ENCODE measurements at places on chromosomes 3 and 15. TPM values are rescaled to one million over a fixed set of nuclear protein-coding genes. Genes with fewer than 3 reads are reported as not detected.

Gene PTH1R
- not detected for total RNA-seq

Gene CYP8B1
- not detected for total RNA-seq

Gene GMPS
- total RNA-seq = 71.7 TPM

Gene EPB42
- total RNA-seq = not detected

Gene LINGO1
- not detected for total RNA-seq

DNA sequence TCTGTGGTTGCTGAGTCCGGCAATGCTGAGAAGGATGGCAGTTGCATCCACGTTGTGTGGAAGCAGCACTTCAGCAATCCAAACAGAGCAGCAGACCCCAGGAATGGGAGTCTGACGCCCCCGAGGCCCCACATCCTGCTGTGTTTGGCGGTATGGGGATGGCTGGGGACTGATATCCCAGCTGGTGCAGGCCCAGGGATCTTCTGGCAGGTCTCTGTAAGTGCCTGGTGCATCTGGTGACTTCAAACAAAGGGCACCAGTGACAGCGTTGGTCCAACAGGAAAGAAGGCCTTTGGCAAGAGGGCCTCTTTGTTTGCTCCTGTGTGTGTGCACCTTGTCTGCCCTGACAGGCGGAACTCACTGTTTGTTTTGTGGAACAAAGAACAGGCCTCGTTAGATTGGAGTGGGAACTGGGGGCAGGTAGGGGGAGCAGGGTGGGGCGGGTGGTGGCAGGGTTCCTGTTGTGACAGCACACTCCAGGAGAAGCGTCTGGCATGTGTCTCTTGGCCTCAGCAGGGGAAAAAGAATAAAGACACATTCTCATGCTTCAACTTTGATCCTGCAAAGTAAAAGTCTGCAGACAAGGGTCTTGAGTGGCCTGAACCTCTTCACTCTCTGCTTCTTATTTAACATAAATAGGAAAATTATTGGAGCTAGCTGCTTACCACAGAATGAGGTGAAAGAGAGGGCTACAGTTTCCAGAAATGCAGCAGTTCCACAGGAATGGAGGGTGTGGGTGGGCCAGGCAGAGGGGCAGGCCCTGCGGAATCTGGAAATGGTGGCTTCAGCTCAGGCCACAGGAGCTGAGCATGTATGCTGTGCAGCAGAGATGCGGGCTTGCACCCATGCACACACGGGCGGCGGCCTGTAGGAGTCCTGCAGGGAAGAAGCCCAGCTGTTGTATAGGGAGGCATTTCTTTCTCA, 94.5 kb upstream of the MYZAP start:
- no peak overlapping the region for H3K4me3 ChIP-seq
- no peak for DNase-seq
- no peak overlapping the region for H3K27ac ChIP-seq
- no peaks in the 10 kb centered on the region for H3K27me3 ChIP-seq

DNA sequence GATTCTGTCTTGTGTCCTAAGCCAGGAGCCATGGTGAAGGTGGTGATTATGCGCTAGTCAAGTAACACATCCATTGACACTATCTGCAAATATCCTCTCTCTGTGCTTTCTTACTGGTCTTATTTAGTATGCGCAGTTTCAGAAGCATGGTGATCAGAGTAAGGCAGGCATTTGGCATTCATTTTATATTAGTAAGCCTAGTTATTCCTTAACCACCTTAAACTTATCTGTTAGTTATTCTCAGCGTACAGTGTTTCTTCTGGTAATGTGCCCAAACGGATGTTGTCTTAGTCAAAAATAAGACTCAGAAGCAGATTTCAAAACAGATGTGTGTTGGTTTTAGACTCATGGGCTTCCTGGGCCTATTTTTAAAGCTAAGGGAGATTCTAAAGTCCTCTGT, 329.2 kb downstream of the GRM7 start:
- H3K36me3 ChIP-seq = no peaks in the 10 kb centered on the region
- no peak overlapping the region for H3K4me3 ChIP-seq
- H3K4me1 ChIP-seq = no peaks in the 10 kb centered on the region

DNA sequence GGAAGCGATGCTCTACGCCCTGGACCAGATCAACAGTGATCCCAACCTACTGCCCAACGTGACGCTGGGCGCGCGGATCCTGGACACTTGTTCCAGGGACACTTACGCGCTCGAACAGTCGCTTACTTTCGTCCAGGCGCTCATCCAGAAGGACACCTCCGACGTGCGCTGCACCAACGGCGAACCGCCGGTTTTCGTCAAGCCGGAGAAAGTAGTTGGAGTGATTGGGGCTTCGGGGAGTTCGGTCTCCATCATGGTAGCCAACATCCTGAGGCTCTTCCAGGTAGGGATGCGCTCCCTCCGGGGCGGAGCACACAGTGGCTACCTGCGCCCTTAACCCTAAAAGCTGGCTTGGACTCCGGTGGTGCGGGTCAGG, 698 bp downstream of the GRM7 start:
- no peak overlapping the region for H3K27ac ChIP-seq
- no peaks in the 10 kb centered on the region for H3K27me3 ChIP-seq
- no peaks in the 10 kb centered on the region for H3K4me1 ChIP-seq
- H3K36me3 ChIP-seq = no peaks in the 10 kb centered on the region
- no peak for DNase-seq
- no peak overlapping the region for H3K4me3 ChIP-seq

GRCh38 chr3:106824856-106825255, 552.4 kb upstream of the CCDC54 start:
- H3K4me3 ChIP-seq = no peak overlapping the region
- peaks cover 42% of the 10 kb centered on the region for H3K4me1 ChIP-seq

- no peaks in the 10 kb centered on the region for H3K36me3 ChIP-seq
- H3K27ac ChIP-seq = no peak overlapping the region
- no peaks in the 10 kb centered on the region for H3K27me3 ChIP-seq
- no peak for DNase-seq
Observed at GRCh38 chr3:177370246-177370822, 173.1 kb upstream of the TBL1XR1 start.

- H3K36me3 ChIP-seq = peaks cover 26% of the 10 kb centered on the region
- H3K27ac ChIP-seq = no peak overlapping the region
- no peaks in the 10 kb centered on the region for H3K27me3 ChIP-seq
- no peak overlapping the region for H3K4me3 ChIP-seq
- H3K4me1 ChIP-seq = no peaks in the 10 kb centered on the region
Observed at GRCh38 chr3:197878427-197878826, 71.6 kb upstream of the RPL35A start.

DNA sequence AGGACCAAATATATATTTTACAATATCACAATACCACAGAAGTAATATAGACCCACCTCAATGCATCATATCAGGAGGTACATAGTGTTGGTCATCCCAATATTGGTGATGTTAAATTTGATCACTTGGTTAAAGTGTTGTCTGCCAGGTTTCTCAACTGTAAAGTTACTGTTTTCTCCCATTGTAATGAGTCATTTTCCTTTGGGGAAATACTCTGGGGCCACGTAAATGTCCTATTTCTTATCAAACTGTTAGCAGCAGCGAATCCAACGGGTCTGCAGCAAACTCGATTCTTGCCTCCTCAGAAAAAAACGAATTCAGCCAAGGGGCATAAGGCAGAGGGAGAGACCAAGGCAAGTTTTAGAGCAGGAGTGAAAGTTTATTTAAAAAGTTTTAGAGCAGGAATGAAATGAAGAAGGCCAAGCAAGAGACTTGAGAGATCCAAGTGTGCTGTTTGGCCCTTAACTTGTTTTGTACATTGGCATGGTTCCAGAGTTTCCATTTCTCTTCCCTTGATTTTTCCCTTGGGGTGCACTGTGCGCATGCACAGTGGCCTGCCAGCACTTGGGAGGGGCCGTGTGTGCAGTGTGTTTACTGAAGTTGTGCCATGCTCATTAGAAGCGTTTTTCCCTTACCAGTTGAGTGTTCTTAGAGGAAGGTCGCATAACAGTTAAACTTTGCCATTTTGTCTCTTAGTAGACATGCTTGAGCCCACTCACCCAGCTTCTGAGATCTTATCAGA, 512.5 kb downstream of the AGBL1 start:
- H3K27ac ChIP-seq = no peak overlapping the region
- no peaks in the 10 kb centered on the region for H3K36me3 ChIP-seq
- DNase-seq = no peak
- H3K27me3 ChIP-seq = no peaks in the 10 kb centered on the region
- H3K4me3 ChIP-seq = no peak overlapping the region

DNA sequence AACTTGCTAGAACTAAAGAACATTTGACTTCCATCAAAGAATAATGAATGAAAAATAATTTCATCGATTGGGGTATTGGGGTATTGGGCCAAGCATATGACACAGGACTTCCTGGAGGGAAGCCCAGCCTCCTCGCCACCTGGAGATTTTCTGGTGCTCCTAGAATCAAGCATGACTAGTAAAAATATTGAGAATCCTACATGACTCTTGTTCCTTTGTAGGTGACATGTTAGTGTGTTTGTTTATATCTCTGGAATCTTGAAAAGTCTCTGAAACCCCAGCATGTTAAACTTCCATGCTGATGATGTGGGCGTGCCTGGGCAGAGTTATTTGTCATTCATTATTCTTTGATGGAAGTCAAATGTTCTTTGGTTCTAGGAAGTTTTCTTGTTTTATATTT, 90.1 kb upstream of the EPHB3 start:
- no peak overlapping the region for H3K4me3 ChIP-seq
- H3K36me3 ChIP-seq = no peaks in the 10 kb centered on the region
- DNase-seq = no peak
- peaks cover 53% of the 10 kb centered on the region for H3K27me3 ChIP-seq

DNA sequence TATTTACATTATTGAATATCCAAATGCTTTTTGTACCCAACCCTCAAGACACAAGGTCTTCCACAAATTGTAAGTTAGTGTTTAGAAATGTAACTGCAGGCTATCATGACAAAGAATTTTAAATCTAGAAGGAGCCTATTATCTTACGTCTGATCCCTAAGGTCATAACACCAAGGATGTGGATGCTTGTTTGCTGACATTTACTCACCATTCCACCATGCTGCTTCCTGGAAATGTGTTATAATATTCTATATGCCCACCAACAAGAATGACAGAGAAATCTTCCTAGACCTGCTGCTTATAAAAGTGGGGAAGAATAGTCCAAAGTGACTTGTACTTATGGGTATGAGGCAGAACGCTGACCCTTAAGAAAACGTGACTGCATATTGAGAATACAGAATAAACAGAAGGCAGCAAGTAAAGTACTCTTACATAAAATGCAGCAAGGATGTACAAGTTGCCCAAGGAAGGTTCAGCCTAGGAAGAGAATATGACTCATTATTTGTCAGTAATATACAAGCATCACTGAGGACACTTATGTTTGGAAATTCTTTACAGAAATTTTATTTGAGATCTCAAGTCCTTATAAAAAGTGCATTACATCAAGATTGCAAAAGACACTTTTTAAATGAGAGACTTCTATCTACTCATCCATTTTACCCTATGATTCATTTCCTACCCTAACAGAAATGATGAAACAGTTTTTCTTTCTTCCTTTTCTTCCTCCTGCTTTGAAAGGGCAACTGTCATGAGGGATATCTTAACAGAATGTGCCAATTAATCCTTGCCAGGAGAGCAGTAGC, 59.6 kb downstream of the ESYT3 start:
- H3K27ac ChIP-seq = peak overlapping the region; percentile 62
- H3K36me3 ChIP-seq = no peaks in the 10 kb centered on the region
- H3K27me3 ChIP-seq = no peaks in the 10 kb centered on the region
- peak; percentile 90 for DNase-seq

- DNase-seq = no peak
- H3K27me3 ChIP-seq = no peaks in the 10 kb centered on the region
- no peak overlapping the region for H3K4me3 ChIP-seq
Observed at GRCh38 chr3:4837374-4837930, 141.8 kb upstream of the BHLHE40 start.

GRCh38 chr3:32018757-32019564, 37.4 kb downstream of the ZNF860 start:
- DNase-seq = peak; percentile 69
- H3K4me3 ChIP-seq = no peak overlapping the region
- H3K27ac ChIP-seq = no peak overlapping the region
- H3K36me3 ChIP-seq = no peaks in the 10 kb centered on the region
- H3K27me3 ChIP-seq = 0 out of 2 replicates have a peak, but pooled peaks cover 6% of the 10 kb centered on the region

DNA sequence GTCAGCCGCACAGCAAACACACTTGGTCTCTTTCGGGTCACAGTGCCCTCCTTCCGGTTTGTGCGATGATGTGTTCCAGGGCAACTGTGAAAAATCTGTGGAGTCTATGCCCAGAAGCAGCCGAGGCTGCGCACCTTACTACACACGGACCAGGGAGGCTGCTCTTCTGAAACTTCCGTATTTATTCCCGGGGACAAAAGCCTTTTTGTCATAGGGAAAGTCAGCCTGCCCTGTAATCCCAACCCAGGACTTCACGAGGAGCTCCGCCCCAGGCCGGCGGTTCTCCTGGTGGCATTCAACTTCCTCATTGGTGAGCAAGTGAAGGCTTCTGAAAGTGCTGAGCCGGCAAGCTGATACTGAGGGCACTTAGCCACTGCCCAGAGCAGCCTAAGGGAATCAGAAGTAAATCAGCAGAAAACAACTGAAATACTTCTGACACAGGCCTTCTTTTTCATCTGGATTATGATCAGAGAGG, 126.5 kb downstream of the FMN1 start:
- DNase-seq = peak; percentile 68
- peak overlapping the region; percentile 60 for H3K4me3 ChIP-seq

DNA sequence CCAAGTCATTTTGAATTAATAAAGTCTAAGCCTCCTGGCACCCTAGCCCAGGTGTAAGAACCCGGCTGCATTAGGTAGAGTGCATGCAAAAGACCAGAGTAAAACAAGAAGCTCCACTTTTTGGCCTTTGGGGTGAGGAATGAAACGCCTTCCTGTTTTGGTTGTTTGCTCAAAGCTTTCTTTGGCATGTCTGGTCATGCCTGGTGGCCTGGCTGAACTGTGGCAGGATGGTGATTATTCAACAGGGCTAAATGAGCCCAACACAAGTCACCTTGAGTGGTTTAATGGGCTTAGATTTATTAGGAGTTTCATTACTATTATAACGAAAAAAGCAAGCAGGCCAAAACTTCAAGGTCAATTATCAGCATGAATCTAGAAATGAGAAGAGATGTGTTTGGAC, 40.9 kb upstream of the LDHAL6B start:
- H3K4me3 ChIP-seq = no peak overlapping the region
- H3K27ac ChIP-seq = peak overlapping the region; percentile 51
- H3K36me3 ChIP-seq = peaks cover 44% of the 10 kb centered on the region
- peak; percentile 21 for DNase-seq

DNA sequence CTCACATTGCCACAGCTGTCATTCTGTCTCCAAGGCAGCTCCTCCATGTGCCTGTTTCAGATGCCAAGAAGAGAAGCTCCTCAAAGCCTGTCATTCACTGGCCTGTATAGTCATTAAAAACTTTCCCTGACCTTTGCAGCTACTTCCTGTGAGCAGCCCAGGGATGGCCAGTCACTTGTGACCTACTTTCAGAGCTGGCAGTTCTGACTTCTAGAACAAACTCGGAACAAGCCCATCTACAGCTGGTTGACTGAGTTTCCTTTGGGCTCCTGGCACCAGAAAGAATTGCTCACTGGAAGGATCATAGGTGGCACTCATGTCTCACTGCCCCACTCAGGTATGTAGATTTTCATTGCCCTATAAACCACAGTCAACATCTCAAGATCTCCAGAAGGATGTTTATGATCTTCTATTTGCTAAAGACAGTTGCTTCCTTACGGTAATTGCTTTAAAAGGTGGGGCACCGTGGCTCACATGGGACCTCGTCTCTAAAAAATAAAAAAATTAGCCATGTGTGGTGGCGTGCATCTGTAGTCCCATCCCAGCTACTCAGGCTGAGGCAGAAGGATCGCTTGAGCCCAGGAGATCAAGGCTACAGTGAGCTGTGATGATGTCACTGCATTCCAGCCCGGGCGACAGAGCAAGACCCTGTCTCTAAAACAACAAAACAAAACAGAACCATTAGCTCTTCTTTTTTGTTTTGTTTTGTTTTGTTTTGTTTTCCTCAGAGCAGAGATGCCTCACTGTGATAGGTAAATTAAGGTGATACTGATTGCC, 11.2 kb upstream of the ATP13A3 start:
- H3K36me3 ChIP-seq = no peaks in the 10 kb centered on the region
- H3K4me3 ChIP-seq = no peak overlapping the region
- H3K4me1 ChIP-seq = peaks cover 32% of the 10 kb centered on the region
- DNase-seq = peak; percentile 70
- no peak overlapping the region for H3K27ac ChIP-seq
- H3K27me3 ChIP-seq = no peaks in the 10 kb centered on the region
